ENCODE measurements at places on chromosomes 6 and 20.
A peak's percentile ranks its signal among the peaks of the same experiment; 100 is the strongest.

GRCh38 chr6:24408719-24409410 is 6.1 kb downstream of the MRS2 start:
- no peak for DNase-seq

- no peak for DNase-seq
These were observed 103.4 kb upstream of the CDYL start for GRCh38 chr6:4672772-4673171.

DNA sequence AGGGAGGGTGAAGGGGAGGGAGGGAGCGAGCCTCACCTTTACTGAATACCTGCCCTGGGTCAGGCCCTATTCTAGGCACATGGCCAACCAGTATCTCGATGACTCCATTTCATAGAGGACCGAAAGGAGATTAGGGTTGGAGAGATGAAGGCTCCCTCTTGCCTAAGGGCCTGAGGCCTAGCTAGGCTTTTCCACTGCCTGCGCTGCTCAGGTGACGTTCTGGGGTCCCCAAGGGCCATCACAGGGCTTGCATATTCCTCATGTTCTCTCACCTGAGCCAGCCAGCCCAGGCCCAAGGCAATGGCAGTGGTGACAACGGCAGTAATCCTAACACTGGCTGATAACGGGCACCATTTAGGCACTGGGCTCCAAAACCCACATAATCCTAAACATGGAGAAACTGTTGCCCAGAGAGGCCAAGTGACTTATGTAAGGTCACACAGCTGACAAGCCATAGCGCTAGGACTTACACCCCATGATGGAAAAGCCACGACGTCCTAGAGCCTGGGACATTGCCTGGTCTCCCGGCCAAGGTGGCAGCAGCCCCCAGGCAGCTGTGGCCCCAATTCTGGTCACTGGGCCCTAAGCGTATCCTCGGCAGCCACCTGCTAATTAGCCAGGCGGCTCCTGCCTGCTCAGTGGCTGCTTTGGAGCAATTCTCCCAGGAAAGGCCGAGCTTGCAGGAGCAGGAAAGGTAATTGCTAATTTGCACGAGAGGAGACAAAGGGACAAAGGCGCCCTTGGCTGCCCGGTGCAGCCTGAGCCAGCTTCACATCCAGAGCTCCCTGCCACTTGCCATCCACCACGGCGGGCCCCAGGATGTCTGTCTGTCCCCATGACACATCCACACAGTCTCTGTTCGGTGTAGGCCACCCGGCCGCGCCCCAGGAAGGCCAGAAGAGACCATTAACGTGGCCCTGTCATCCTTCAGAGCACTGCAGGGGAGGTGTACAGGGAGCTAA is 21.5 kb downstream of the NOL4L start:
- no peak for DNase-seq

DNA sequence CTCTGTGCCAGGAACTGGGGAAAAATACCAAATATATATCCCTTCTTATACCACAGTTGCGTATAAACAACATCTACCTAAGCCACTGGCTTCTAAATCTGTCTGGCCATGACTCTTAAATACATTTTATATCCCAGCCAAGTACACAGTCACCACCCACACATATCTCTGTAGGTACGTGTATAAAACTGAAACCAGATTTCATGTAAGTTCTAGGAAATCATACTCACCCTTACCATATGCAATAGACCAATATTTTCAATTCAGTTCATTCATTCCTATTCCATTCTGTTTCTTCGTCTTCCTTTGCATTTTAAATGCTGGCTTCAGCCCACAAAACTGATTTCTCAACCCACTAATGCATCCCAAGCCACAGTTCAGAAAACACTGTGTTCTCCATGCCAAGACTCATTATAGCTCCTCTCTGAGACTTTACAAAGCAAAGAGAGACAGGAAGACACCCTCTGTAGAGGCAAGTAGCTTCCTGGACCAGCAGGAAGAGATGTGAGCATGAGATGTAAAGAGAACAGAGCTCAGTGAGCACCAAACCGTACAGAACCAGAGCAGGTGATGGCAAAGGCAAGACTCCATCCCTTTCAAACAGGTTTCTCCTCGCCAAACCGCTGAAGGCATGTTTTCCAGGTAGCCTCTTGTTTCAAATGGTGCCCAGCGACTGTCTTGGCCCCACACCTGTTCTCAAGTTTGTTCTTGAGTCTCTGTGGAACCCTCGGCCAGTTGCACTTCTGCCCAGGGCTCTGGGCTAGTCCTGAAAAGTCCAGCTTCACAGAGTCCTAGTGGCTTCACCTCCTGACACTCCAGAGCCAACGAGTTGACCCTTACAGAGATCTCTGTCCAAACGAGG is 18.7 kb downstream of the FAM50B start:
- peak; percentile 81 for DNase-seq

DNA sequence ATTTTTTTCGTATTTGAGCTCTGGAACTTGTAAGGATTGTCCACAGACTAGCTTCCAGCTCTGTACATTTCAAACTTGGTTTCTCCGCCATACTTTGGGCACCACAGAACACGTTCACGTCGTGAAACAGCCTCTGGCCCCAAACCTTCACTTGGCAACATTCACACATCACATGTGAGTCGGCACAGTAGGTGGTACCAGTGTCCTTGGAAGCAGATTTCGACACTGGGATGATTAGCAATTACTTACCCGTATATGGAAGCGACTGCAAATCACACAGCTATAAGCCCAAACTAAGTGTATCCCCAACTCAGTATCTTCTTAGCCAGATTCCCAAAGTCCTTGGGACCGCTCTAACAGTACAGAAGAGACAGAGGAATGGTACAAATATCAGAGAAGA is 60.2 kb downstream of the MAFB start:
- DNase-seq, result no peak

DNA sequence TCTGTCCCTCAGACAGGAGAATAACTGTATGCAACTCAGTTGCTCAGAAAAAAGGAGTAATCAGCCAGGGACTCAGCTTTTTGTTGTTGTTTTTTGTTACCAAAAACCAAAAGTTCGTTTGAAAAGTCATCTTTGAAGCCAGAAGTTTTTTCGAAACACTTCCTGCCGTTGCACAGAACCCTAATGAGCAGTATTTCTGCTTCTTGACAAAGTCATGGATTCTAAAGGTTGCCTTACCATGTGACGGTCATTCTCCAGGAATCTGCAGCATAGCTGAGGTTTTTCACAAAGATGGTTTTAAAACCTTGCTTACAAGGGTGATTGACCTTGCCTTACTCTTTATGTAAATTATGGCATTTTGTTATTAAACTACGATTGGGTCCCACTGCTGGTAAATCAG is 1.9 kb downstream of the RAB32 start:
- peak; percentile 65 for DNase-seq

GRCh38 chr6:20427856-20428255 is 26.2 kb downstream of the E2F3 start:
- no peak for DNase-seq

- DNase-seq, result no peak
These were observed 84.1 kb downstream of the ZFAND3 start for GRCh38 chr6:37903351-37904340.

DNA sequence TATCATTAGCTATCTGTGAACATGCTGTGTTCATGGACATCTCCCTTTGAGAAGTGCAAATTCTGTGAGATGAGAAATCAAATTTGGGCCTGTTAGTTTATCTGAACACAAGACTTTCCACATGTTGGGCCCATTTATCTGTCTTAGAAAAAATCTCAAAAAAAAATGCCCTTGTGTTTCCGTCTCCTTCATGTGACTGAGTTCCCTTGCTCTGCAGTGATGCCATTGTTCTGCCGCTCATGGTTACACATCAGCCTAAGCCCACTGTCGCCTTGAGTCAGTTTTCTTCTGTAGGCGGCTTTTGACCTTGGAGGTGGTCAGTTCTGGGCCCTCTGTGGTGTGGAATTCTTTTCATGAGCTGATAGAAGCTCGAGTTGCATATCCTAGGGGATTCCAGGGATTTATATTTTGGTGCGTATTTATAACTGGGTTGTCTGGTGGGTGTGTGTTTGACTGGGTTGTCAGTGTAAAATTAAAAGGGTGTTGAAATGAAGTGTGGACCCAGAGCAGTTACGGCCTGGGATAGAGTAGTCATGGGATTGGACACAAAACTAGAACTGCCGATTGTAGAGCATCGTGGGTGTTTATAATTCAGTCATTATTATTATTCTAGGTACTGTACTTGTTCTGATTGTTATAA is 156.7 kb downstream of the JARID2 start:
- DNase-seq, result no peak

DNA sequence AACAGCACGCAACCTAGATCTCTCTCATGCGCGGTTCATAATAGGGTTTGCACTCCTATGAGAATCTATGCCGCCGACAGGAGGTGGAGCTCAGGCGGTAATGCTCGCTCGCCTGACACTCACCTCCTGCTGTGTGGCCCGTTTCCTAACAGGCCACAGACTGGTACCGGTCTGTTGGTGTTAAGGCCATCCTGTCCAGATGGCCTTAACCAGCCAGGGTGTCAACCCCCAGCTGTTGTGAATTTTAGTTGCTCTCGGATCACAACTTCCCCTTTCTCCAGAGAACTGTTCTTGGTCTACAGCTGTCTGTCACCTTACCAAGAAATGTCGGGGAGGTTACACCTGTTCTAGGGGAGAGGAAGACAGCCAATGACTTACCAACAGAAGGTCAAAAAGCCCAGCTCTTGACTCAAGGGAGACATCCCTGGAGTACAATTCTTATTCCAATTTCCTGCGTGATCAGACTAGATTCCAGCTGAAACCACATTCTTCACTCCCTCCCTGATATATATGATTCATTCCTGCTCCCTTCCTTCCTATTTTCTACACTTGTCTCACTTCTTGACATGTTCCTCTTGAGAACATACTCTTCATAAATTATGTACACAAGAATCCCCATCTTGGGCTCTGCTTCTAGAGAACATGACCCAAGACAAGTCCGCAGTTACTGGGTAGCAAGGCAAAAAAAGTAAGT is 23.1 kb upstream of the DNAAF9 start:
- DNase-seq, result no peak

DNA sequence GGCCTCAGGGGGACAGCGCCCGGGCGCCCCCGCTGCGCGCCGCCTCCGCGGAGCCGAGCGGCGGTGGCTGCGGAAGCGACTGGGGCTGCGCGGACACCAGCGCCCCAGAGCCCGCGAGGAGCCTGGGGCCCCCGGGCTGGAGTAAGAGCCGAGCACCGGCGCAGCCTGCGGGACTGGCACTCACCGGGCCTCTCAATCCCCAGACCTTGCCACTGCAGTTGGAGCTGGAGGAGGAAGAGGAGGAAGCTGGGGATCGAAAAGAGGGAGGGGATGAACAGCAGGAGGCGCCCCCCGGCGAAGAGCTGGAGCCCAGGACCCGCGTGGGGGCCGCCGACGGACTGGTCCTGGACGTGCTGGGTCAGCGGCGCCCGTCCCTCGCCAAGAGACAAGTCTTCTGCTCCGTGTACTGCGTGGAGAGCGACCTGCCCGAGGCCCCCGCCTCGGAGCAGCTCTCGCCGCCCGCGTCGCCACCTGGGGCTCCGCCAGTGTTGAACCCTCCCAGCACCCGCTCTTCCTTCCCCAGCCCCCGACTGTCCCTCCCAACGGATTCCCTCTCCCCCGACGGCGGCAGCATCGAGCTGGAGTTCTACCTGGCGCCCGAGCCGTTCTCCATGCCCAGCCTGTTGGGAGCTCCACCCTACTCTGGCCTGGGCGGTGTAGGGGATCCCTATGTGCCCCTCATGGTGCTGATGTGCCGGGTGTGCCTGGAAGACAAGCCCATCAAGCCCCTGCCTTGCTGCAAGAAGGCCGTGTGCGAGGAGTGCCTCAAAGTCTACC is 590 bp downstream of the RNF217 start:
- DNase-seq, result no peak
